Left renal pelvis (tissue), 4 donors: ENCODE measurements at places on chromosomes 7 and 10.

- no peak for DNase-seq
Observed at GRCh38 chr7:157495177-157495553, 158.4 kb downstream of the DNAJB6 start.

DNA sequence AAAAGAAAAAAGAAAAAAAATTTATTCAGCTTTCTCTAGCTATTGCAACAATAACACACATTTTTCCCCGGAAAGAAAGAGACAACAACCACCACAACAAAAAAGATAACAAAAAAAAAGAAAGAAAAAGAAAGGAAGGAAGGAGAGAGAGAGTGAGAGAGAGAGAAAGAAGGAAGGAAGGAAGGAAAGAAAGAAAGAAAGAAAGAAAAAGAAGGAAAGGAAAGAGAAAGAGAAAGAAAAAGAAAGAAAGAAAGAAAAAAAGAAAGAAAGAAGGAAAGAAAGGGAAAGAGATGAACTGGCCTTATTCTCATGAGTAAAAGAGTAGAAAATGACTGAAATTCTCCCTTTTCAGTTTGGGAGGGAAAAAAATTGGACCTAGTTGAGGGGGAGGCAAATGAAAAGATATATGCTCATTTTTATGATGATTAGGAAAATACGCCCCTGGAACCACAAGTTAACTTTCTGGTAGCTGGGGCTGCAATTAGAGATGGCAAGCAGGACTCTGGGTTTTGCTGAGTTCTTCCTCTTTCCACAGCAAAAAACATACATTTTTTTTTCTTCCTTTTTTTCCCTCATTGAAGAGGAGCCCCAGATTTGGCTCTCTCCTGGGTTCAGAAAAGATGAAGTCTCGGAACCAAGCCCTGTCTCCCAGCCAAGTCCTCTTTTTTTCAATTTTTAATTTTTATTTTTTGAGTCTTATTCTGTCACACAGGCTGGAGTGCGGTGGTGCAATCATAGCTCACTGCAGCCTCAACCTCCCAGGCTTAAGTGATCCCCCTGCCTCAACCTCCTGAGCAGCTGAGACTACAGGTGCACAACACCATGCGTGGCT is 12.6 kb upstream of the PRDX3 start:
- no peak for DNase-seq

DNA sequence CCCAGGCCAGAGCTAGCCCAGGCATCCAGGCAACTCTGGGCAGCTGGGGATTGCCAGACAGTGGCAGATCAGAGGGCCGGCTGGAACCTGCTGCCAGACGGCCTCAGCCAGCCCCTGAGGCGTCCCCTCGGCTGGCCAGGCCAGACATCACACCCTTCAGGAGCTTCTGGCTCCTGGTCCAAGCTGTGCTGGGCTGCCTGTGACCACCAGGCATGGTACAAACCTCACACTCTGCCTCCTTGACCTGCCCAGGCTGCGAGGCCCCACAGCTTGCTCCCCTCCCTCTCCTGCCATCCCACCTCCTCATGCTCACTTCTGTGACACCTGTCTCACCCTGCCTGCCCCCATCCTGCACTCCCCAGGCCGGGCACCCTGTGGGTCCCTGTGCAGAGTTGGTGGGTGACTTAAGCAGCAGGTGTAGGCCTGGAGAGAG is 5.7 kb downstream of the DEPP1 start:
- no peak for DNase-seq

- DNase-seq, result no peak
Observed at GRCh38 chr7:80443325-80443724, 68.5 kb downstream of the GNAT3 start.

DNA sequence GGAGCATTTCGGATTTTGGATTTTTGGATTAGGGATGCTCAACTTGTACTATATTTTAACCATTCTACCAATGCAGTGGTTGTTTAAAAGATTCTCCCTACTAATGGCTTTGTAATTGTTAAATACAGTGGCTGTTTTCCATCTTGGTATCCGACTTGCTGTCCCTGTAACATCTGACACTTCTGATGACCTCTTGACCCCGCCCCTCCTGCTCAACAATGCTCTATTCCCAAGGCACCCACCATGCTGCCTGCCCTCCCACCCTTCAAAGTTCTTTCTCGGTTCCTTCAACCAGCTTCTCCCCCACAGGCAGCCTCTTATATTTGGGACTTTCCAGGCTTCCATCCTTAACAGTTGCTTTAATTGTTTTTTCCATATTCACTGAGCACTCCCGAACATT is 2.0 kb downstream of the PRTFDC1 start:
- no peak for DNase-seq

- no peak for DNase-seq
Observed at GRCh38 chr10:102670065-102670670, 25.9 kb downstream of the TRIM8 start.

- no peak for DNase-seq
Observed at GRCh38 chr10:86756511-86757112, at the start of gene BMPR1A. BMPR1A (plus strand) TSS chr10:86756619; CDS start chr10:86876019, 119,400 bp downstream.

GRCh38 chr7:84047085-84047484 is 147.5 kb downstream of the SEMA3A start:
- no peak for DNase-seq

- DNase-seq, result no peak
Observed at GRCh38 chr10:99926925-99927720, 82.6 kb downstream of the DNMBP start.

- DNase-seq, result no peak
Observed at GRCh38 chr10:102959360-102959759, 41.3 kb downstream of the CNNM2 start.

- no peak for DNase-seq
Observed at GRCh38 chr7:50202052-50202555, 102.4 kb upstream of the IKZF1 start.

- DNase-seq, result no peak
Observed at GRCh38 chr10:31940839-31941653, 12.4 kb upstream of the ARHGAP12 start.

GRCh38 chr7:18354108-18355085 is 141.2 kb upstream of the HDAC9 start:
- no peak for DNase-seq

DNA sequence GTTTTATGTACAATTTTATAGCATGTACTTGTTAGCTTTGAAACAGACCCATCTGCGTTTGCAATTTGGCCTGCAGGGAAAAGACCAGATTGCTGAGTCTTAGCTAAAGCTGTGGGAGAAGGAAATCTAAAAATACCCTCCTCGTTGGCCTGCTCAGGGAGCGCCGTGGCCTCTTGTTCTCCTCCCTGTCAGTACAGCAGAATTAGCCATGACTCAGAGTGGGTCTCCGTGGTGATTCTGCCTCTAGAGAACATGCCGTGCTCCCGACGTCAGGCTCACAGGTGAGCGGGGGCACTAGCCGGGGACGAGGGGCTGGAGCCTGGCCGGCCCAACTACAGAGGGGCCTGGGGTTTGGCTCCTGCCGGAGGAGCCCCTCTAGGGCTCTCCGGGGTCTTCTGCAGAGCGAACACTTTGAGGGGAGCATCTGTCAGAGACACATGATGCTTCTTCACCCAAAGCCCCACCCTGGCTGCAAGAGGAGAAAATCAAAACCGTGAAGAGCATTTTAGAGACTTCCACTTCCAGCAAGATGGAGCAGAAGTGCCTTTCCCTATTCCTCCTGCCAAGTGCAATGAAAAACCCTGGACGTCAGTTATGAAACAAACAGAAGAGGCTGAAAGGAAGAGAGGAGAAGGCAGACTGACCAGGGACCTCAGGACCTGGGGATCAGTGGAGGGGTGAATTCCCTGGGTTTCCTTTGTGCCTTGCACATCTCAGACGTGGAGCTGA is 98.9 kb downstream of the LHPP start:
- DNase-seq, result no peak

GRCh38 chr10:76885816-76886215 is 751.8 kb downstream of the KCNMA1 start:
- DNase-seq, result no peak

DNA sequence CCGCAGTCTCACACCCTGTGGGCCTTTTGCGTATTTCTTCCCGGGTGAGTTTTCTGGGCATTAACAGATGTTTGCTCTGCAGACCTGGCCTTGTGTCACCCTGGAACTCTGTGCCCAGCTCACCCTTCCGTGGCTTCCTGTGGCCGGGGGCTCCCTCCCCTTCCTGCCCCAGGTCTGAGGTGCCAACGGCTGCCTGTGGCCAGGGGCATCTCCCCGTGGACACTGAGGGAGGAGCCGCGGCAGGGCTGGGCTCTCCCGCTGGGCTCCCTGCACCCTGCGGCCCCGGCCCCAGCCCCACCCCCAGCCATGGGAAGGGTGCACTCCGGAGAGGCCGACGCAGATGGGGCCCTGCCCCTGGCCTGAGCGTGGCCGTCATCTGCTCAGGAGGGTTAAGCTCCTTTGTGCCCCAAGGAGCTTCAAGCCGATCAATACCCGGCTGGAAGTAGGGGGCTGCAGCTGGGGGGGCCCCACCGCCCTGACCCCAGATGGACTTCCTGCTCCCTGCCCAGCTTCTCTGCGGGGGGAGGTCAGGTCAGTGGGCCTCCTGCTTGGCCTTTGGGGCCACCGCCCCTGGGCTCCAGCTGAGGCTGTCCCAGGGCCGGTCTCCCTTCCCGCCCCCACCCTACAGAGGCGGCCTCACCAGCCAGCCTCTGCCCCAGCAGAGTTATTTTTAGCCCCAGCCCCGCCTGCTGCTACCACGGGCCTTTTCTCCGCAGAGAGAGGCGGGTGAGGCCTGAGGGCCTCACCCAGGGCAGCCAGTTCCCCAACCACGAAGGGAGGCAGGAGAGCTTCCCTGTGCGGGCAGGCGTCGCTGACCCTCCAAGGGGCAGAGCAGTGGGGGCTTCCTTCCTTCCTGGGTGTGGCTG is 24.2 kb downstream of the PWWP2B start:
- no peak for DNase-seq

DNA sequence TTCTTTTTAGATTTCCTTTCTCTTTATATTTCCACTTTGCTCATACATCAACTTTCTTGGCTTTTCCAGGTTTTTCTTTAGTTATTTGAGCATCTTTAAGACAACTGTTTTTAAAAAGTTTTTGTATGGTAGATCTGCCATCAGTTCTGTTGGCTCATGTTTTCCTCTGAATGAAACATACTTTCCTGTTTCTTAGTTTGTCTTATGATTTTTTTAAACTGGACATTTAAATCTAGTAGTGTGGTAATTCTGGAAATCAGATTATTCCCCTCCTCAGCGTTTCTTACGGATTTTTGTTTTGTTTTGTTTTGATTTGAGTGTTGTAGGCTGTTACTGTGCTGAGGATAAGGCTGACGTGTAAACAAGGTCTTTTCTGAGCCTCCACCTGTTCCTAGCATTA is 33.8 kb upstream of the ITGB8 start:
- no peak for DNase-seq

GRCh38 chr7:74138945-74139843 is 35.0 kb upstream of the EIF4H start:
- DNase-seq, result no peak

- no peak for DNase-seq
Observed at GRCh38 chr10:62534031-62534430, 159.9 kb downstream of the ZNF365 start.

DNA sequence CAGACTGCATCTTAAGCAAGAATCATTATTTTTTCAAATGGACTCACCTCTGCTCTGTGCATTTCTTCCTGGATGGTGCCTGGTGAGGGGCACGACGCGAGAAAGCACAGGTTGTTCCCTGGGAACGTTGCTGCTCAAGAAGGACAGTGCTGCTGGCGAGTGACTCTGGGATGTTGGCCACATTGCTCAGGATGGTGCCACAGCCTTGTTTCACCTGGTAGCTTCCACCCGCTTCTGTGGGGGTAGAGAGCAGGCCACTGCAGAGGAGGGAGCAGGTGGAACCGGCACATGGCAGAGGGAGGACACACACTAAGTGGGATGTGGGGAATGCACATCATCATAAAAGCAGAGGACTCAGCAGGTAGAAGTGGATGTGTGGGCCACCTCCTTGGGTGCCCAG is 444.7 kb downstream of the TCERG1L start:
- DNase-seq, result no peak
